ENCODE measurements at places on chromosomes 1 and 21. TPM values are rescaled to one million over a fixed set of nuclear protein-coding genes. Genes with fewer than 3 reads are reported as not detected.

GRCh38 chr21:36297938-36298572 is 21.9 kb upstream of the MORC3 start:
- DNase-seq = no peak

DNA sequence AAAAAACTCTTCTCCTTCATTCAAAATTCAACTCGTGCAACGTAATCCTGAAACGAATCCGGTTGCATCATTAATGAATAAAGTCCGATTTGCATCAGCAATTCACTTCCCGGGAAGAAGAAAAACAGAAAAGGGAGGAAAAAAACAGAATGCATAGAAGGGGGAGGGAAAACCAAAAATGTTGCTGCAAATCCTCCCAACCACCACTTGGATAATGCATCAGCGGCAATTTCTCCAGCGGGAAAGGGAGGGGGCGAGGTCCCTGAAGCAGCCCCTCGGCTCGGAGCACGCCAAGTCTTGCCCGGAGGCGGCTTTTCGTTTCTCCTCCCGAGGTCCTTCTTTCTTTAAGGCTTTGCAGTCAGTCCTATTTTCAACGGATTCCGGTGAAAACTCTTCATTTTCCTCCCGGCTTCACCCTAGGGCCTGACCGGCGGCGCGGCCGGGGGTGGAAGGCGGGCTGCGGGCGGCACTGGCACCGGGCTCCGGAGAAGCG is 723 bp downstream of the CDC42BPA start:
- DNase-seq = peak; percentile 29

DNA sequence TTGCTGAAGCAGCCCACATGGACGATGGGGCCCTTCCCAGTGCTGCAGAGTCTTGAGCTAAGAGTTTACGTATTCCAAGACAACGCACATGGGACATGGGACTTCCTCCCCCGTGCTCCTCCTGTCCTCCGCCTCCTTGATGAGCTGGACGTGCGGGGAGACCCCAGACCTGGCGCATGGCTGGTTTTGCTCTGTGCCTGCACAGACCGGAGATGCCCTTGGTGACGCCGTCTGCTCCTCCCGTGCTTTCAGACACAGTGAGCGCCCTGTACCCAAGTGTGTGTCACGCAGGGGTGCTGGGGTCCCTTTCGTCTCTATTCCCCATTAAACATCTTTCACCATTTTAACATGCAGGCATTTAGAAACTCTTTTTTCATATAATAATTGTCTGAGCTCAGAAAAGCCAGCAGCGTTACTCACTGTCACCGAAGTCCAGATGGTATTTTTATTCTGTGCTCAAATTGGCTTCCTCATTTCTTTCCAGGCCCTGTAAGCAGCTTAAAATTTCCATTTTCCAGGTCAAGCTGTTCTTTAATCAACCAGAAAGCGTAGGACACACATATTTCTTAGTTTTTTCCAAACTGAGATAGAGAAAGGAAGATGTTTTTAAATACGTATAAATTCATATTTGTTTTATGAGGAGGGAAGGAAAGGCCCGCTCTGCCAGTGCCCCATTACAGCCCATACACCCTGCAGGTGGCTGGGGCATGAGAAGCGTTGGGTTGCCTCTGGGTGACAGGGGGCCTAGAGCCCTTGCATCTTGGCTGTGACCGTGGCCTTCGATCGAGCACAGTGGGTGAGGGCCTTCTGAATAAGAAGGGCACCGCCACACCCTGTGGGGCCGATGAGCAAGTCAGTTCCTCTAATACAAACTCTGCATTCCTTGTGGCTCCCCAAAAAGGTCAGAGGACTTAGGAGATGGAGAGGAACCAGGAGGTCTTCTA is 17.9 kb upstream of the ZBTB21 start:
- no peak for DNase-seq

GRCh38 chr1:54861070-54861761 is 25.8 kb downstream of the DHCR24 start:
- DNase-seq = no peak

GRCh38 chr1:99737016-99737415 is 29.4 kb downstream of the FRRS1 start:
- no peak for DNase-seq

DNA sequence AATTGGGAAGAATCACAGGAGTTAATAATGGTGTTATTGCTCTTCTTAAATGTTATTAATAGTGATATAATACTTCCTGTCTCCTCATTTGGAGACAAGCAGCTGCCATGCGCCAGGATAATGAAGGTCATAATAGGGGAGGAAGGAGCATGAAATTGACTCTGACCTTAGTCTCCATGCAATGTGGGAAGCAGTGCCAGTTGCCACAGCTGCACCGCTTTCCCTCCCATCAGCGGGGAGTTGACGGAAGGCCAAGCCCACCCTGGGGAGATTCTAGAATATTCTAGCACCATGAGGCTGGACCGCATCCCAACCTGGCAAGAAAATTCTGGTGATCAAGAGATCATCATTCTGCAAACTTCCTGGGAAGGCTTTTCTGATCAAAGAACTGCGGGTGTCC is 11.0 kb upstream of the OLIG1 start:
- no peak for DNase-seq

- no peak for DNase-seq
Observed at GRCh38 chr1:206887701-206888100, 9.5 kb upstream of the IL24 start.

DNA sequence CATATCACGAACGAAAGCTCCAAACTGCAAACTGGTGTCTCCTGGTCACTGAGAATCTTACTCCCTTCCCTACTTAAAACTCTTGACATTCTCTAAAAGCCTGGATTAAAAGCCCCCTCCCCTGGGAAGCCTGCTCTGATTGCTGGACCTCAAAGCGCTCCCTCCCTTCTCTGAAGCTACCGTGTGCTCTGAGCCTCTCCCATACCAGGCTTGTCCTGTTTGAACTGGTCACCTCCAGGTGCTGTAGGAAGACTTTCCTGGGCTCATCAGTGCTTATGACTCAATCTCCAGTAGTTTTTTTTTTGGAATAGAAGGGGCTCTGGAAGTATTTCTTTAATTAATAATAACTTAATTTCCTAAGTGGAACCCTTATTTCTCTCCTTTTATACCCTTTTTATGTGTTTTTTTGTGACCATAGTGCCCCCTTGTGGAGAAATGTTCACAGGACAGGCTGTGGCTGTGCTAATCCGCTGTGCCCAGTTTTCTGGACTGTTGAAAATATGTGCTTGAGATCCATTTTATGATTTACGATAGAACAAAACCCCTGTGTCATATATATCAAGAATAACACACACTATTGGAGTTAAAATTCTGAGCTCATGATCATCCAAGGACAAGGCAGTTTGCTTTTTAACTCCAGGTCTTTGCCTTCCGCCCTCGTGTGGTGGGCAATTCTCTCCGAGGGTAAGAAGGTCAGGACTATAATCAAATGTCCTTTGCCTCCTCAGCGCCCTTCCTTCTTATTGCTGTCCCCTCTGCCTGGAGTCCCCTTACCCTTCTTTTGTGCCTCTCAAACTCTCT is 16.9 kb downstream of the MTARC1 start:
- DNase-seq = no peak

The MAN1A2 gene
- total RNA-seq = 23.3 TPM

The COL9A2 gene
- 0.27 TPM for total RNA-seq

The DRAXIN gene
- 0.05 TPM for total RNA-seq

The LDLRAD1 gene
- not detected for total RNA-seq

The AIRE gene
- total RNA-seq = not detected

The AIM2 gene
- 0.41 TPM for total RNA-seq

The LCE3D gene
- total RNA-seq = not detected

Measured in left ventricle myocardium inferior (tissue), 1 donor.